Activated T-cell treated with anti-CD3 and anti-CD28 coated beads for 4 hours (primary cell): ENCODE measurements at places on chromosomes 2 and 18.

DNA sequence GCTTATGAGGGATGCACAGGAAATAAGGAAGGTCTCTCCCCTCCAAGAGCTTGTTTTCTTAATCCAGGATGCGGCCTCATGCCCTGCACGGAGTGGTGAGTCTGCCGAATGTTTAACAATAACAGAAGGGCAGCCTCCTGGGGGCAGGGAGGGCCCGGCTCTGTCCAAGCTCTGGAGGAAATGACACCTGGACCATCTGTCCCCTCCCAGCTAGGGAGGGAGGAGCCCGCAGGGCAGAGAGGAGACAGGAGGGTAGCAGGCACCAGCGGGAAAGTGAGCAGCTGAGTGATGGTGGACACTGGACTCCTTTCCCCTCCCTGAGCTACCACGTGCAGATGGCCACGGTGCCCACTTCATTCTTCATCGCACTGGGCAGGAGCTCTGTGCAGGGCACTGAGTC, 398.2 kb upstream of the MYT1L start:
- no peak for DNase-seq

DNA sequence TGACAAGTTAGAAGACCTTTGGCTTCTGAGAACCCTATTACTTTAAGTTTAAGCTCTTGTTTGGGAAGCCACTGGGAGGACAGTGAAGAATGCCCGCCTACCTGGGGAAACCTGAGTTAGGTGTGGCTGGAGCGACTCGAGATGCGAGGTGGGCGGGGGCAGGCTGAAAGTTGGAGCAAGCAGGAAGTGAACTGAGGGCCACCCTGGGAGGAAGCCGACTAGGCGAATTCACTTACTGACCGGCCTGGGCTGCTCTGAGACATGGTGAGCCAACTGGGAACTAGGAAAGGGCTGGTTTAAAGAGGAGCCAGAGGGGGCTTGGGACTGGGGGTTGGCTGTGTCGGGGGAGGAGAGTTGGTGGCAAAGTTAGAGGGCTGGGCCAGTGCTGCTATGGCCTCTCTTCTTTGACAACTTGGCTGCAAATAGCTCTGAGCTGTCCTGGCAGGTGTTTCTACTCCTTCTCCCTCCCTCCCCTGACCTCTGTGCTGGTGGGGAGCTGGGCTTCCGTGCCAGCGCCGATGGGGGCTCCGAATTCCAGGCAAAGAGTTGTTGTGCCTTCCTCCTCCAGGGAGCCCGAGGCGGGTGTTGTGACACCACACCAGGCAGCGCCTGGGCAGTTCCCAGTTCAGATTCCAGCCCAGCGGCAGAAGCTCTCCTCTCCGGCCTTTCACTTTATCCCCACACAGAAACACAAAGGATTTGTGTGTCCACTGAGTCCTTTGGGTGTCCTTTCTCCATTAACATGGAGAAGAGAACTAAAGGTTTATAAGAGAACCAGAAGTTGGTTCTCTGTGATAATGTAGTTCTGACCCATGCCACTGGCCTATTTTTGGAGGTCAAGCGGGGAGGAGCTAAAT, at the start of gene VAMP8:
VAMP8 (plus strand) TSS at position 201 of the 857 bp plus-strand sequence; CDS start at position 262, 61 bp downstream.
- DNase-seq, result peak; percentile 41

- no peak for DNase-seq
Measured at GRCh38 chr2:29223257-29223656, 108.0 kb downstream of the CLIP4 start.

DNA sequence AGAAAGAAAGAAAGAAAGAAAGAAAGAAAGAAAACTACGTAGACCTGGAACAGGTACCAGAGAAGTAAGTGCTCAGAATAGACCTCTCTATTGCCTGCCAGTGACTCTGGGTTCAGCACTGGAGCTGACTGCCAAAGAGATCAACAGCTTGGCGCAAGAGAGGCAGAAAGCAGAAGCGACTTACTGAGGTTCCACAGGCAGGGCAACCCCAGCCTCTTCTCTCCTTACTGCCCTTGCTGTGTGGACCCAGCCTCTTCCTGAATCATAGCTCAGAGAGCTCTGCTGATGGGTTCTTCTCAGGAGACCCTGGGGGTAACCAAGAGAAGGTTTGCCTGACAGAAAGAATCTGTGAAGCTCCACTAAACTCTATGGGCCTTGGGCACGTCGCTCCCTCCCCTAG, 7.1 kb downstream of the CAPN13 start:
- no peak for DNase-seq

DNA sequence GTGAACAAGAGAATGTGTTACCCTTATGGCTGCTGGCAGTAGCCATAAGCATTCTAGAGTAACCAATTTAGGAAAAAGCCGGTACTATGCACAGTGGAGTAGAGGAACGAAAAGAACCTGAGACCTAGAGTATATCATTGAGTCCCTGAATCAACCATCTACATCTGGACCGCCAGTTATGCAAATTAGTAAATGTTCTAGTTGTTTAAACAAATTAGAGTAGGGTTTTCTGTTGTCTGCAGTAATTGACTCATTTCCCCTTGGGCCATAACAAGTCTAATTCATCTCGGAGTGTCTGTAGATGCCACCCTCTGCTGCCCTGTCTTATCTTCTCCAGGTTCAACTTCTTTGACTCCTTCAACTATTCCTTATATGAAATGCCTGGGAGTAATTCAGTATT, 60.1 kb upstream of the CAPN13 start:
- no peak for DNase-seq

DNA sequence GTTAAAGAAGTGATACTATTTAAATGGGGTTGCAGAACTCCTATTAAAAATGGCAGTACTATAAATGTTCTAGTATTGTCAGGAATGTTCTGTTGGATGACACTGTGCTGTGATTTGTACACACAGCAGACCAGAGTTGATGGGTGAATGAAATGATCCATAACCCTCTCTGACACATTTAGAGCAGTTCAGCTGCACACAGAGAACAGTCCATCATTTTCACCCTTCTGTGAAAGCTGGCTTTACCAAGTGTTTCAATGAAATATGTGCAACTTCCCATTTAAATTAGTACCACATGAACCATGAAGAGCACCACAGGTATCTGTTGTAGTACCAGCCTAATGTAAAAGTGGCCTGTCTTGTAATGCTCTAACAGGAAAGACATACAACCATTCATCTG, 981.4 kb downstream of the TMEM182 start:
- no peak for DNase-seq

GRCh38 chr2:200523158-200523557, 2.8 kb upstream of the SGO2 start:
- DNase-seq, result no peak

GRCh38 chr2:33561872-33562271, 37.2 kb downstream of the FAM98A start:
- DNase-seq, result no peak

DNA sequence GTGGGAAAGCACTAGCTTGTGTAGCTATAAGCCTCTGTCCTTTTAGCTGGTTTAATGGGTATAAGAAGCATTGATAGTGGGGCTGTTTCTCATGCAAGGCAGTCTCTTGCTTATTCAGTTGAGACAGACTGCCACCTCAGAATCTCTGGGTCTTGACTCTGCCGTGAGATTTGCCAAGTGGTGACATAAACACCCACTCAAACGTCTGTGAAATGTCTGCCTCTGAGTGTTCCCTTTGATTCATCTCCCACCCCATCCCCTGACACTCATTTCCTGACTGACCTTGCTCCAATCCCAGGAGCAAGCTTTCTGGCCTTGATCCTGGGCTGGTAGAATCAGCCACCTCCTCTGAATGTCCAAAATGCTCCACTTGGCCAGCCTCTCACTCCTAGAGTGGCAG, 141.9 kb upstream of the RBMS1 start:
- DNase-seq, result no peak

DNA sequence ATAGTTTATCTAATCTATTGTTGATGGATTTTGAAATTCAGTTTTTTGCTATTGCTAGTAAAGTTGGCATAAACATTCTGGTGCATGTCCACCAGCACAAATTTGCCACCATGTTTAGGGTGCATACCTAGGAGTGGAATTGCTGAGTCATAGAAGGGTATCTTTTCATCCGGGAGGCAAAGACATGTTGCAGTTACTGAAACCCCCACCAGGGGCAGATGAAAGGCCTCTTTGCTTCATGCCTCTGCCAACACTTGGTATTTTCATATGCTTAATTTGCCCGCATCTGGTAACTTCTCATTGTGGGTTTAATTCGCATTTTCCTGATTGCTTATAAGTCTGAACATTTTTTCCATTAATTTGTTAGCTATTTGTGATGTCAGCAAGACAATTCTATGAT, 8.2 kb downstream of the DCC start:
- DNase-seq, result no peak

DNA sequence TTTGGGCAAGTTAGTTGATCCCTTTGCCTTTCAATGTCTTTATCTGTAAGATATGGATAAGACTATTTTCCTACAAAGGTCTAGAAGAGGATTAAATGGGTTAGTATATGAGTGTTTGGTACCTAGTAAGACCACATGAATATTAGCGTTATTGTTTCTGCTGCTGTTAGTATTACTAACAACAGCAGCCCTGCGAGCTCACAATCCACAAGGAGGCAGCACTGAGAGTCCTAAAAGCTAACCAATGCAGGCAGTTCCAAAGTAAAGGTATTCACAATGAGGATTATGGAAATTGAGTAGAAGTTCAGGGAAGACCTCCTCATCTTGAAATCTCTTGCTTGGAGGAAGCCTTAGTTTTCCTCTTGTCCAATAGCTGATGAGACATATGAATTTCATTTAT, 248.9 kb downstream of the TDRD15 start:
- DNase-seq, result no peak

GRCh38 chr18:10141559-10141958, 227.7 kb downstream of the VAPA start:
- no peak for DNase-seq

GRCh38 chr2:141611-142010, 95.3 kb upstream of the FAM110C start:
- no peak for DNase-seq

GRCh38 chr2:202014318-202014717, 19.3 kb upstream of the FZD7 start:
- no peak for DNase-seq

- DNase-seq, result no peak
Measured at GRCh38 chr2:25989154-25989553, 6.9 kb upstream of the KIF3C start.

DNA sequence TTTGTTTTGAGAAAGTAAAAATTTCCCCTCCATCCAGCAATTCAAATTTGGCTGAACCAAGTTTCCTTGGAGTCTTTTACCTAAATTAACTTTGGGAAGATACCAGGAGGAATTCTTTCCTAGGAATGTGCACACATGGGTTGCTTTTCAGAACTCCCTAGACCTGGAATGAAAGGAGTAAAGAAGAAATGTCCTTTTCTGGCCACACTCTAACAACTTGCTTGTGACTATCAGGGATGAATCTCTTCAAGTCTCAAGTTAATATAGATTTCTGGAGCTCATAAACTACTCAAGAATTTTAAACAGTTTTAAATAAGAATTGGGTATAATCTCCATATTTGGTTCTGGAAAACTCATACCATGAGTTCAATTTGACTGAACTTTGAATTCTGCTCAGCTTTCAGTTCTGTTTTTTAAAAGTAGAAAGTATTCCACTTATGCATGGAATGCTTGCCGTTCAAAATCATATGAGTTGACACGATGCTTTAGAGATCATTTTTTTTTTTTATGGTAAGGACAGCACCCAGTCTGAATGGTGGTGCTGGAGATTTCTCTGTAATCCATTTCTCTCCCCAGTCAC, 7.7 kb downstream of the RASGRP3 start:
- DNase-seq, result no peak

DNA sequence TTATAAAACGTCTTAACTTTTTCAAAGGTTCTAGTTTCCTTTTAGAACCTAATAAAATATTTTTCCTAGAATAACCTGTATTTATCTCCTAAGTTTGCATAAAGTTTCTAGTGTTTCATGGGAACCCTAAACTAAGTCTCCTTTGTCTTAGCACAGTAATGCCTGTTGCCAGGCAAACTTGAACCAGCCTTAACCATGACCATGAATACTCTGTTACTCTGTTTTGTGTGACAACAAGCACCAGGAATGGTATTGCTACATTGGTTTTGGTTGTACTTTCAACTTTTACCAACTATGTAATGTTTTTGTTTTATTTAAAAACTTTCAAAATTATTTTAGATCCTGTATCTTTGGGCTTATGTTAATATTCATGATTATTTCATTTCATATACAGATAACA, 137.6 kb downstream of the CERS6 start:
- no peak for DNase-seq

DNA sequence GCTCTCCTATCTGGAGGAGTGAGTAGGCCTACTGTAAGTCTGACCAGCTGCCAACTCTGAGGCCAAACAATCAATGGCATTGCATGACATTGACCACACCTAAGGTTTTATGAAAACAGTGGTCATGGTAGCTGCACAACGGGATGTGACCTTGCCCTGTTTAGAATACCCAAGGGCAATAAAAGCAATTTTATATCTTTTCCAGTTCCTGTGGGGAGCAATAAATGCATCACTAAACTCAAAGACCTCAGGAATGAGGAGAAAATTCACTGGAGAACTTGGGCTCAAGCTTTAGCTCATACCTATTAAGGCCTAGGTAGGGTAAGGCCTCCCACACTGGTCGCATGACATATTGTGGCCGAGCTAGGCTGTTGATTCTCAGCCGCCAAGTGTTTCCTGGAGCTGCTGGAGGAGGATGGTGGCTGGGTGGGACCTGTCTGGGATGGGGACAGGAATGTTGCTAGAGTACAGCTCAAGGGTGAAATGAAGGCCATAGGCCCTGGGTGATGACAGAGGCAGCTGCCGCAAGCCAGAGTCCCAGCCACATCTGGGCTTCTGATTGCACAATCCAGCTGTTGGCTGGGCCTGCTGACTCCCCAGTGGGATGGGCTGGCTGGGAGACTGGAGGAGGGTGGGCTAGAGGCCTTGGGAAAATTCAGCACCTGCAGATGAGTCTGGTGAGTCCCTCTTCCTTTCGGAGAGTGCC, 313.7 kb downstream of the CYP26B1 start:
- no peak for DNase-seq

DNA sequence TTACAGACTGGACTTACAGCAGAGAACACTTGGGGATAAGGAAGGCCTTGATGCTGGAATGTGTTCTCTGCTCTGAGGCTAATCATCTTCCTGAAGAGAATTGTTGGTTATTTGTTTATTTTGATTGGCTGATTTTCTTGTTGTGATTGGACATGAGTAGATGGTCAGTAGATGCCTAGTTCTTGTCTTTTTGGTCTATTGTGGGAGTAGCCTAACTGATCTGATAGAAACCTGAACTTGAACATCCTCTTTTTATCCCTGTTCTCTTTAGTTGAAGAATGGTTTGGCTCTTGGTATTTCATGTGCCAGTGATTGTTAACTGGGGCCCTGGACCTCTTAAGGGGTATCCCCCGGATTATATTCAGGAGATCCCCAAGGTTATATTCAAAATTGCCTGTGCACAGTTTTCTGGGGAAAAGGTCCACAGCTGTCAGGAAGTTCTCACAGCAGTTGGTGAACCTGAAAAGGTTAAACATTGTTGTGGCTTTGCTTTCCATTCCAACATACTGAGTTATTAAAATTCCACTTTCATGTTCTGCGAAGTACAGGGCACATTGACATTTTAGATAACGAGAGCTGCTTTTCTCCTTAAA, 13.6 kb downstream of the TWSG1 start:
- DNase-seq, result no peak

DNA sequence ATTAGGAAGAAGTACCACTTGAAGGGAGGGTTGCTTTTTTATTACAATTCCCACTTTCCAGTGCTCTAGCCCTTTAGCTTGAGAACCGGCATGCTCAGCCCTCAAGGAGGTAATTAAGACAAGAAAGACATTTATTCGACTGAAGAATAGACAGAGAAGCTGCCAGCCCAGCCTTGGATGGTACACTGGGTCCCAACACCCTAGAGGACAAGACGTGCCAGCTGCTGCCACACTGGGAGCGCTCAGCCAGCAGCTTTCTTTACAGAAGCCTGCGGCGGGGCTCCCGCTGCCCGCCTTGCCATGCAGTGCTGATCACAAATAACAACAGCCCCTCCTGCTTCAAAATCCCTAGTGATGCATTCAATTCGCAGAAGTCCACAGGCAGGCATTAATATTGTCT, 746.3 kb upstream of the RAB6C start:
- DNase-seq, result no peak
